Subcutaneous preadipocyte (primary cell): ENCODE measurements at places on chromosomes 2 and 18. TPM values are rescaled to one million over a fixed set of nuclear protein-coding genes. Genes with fewer than 3 reads are reported as not detected.

EFEMP1 gene
- total RNA-seq: 72.9 and 296 TPM in 2 replicates

CPLX4 gene
- total RNA-seq: not detected in 2 replicates

PSMD14 gene
- total RNA-seq: 91.5 and 100 TPM in 2 replicates

ACADL gene
- 0.20 and 0.37 TPM in 2 replicates for total RNA-seq

NRP2 gene
- 2.5 and 3.7 TPM in 2 replicates for total RNA-seq

COPS8 gene
- 181 and 203 TPM in 2 replicates for total RNA-seq
